Inflammatory macrophage treated with lipopolysaccharide for 4 hours (primary cell): ENCODE measurements at places on chromosomes 2 and 18.

DNA sequence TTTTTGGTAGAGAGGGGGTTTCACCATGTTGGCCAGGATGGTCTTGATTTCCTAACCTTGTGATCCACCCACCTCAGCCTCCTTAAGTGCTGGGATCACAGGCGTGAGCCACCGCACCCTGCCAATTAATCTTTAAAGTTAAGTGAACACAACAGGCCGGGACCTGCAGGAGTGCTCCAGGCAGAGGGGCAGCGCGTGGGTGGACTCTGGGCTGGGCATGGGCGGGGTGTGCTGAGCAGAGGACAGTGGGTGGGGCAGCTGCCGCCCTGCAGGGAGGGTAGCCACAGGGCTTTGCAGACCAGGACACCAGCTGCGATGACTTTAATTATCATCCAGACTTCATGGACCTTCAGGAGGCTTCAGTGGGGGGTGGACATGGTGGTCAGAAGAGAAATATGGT lies 8.8 kb upstream of the GPR148 start:
- no peak for DNase-seq

DNA sequence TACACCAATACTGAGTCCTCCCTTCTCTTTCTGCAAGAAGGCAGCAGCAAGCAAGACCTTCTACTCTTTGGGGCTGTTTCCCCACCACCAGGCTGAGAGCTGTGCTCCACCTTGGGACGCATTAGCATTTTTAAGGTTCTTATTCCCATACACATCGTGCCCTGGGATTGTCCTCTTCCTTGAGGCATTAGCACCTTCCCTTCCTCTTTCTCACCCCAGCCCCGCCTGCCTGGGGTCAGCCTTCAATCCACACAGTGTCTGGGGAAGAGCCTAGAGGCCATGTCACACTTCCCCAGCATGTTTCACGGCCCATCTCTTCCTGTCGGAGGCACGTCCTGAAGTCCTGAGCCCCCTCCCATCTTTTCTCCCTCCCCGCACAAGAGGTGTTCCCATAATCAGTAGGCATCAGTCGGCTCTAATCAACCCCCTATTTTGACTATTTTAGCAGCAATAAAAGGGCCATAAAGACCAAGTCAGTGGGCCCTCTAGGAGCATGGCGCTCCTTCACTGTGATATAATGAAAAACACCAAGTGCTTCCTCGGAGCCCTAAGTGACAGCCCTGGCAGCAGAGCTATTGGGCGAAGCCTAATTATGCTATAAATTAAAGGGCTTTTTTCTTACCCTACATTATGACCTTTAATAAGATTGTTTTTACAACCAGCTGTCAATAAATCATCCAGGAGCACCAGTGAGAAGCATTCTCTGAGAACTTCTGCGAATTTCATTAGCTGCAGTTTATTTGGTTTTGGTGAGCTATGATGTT lies 55.0 kb upstream of the PKDCC start:
- no peak for DNase-seq

DNA sequence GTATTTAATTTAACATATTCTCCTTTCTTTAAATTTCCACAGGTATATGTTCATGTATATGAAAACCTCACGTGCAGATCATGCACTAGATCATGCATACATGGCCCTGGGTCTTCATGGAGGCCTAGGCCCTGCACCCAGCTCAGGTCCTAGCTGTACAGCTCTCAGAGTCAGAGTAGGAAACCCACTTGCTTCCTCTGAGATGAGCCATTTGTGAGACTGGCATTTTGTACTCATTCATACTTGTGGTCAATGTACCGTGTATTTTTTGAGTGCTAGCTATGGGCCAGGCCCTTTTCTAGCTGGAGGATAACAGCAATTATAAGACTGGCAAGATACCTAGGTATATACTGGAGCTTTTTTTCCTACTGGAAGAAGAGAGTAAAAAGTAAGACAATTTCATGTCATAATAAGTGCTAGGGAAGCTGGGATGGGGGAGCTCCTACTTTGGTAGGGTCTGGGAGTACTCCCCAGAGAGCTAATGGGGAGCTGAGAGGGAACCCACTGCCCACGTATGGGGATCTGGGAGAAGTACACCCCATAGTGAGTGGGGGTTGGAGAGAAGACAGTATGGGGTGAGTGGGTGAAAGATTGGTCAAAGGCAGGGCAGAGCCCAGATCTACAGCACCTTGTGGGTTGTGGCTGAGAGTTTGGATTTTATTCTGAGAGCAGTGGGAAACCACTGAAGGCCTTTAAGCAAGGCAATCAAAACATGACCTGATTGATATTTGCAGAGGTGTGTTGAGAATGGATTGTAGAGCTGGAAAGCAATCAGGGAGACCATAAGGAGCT lies 72.0 kb downstream of the POLE4 start:
- no peak for DNase-seq

GRCh38 chr2:74186038-74186437 lies 7.4 kb upstream of the MOB1A start:
- DNase-seq = peak; percentile 98

- no peak for DNase-seq
Measured at GRCh38 chr2:107595285-107595684, 231.4 kb upstream of the RGPD4 start.

GRCh38 chr2:206850369-206850768 lies 85.0 kb downstream of the FASTKD2 start:
- DNase-seq = no peak
